ENCODE measurements at places on chromosomes 2 and 18. TPM values are rescaled to one million over a fixed set of nuclear protein-coding genes. Genes with fewer than 3 reads are reported as not detected.

AMER3 gene
- 0.09 TPM for total RNA-seq

ALK gene
- total RNA-seq: 0.04 TPM

ACKR3 gene
- 22.2 TPM for total RNA-seq

MAP3K19 gene
- not detected for total RNA-seq

ASXL3 gene
- 8.2 TPM for total RNA-seq

EGR4 gene
- not detected for total RNA-seq

ABCG5 gene
- not detected for total RNA-seq

HS6ST1 gene
- 22.7 TPM for total RNA-seq

SLC9A4 gene
- total RNA-seq: 0.04 TPM

PLA2R1 gene
- 3.8 TPM for total RNA-seq

DNAH6 gene
- 0.18 TPM for total RNA-seq

RAB31 gene
- total RNA-seq: 19.6 TPM

SPC25 gene
- total RNA-seq: 5.3 TPM

TFCP2L1 gene
- total RNA-seq: under 0.01 TPM

BMP10 gene
- total RNA-seq: not detected

LYG1 gene
- 1.9 TPM for total RNA-seq

CCDC141 gene
- total RNA-seq: 76.1 TPM

ACVR2A gene
- total RNA-seq: 36.3 TPM

KRTCAP3 gene
- total RNA-seq: 0.53 TPM

SGPP2 gene
- not detected for total RNA-seq

SEPTIN10 gene
- 66.7 TPM for total RNA-seq

SNRNP27 gene
- 62.6 TPM for total RNA-seq

ANKRD30BL gene
- total RNA-seq: 0.22 TPM

UGP2 gene
- 291 TPM for total RNA-seq

RAB6C gene
- total RNA-seq: 0.09 TPM

KIAA2012 gene
- total RNA-seq: 0.31 TPM

DSC3 gene
- total RNA-seq: 0.75 TPM
